ENCODE measurements at places on chromosomes 7 and 10. TPM values are rescaled to one million over a fixed set of nuclear protein-coding genes. Genes with fewer than 3 reads are reported as not detected.

GRCh38 chr7:93544691-93545090 is 29.8 kb downstream of the CALCR start:
- peak; percentile 26 for DNase-seq

DNA sequence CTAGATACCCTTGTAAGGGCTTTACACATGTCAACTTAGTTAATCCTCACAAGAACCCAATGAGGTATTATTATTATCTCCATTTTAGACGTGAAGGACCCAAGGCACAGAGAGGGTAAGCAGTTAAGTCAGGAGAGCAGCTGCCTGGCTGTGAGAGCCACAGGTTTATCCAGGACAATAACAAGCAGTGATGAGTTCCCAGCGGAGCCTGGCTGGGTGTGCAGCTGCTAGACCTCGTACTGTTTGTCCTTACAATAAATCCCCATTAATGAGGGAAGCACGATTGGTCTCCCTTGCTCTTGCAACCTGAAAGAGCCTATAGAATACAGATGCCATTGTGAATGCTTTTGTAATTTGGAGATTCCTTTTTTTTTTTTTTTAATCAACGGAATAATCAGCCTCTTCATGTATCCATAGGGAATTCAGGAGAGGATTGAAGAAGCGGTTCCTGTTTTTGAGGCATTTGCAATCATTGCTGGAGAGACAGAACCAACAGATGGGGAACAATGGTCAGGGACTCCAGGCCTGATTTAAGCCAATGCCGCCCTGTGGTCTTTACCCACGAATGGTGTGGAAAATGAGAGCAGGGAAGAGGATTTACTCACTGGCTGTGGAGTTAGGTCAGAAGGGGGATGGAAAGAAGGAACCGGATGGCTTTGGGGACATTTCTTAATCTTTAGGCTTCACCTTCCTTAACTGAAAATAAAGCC is 12.3 kb upstream of the ASB4 start:
- no peak for DNase-seq

- DNase-seq: no peak
Measured at GRCh38 chr10:124997771-124998623, 56.1 kb downstream of the ZRANB1 start.

DNA sequence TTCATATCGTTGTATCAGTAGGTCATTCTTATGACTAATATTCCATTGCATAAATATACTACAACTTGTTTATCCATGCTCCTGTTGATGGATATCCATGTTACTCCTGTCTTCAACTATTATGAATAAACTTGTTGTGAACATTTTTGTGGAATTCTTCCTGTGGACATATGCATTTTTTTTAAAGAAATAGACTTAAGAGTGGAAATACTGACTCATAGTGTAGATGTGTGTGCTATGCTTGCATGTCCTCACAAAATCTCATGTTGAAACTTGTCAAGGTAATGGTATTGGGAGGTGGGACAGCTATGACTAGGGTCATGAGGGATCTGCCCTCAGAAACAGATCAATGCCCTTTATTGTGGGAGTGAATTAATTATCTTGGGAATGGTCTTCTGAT is 240.5 kb upstream of the PRSS58 start:
- no peak for DNase-seq

DNA sequence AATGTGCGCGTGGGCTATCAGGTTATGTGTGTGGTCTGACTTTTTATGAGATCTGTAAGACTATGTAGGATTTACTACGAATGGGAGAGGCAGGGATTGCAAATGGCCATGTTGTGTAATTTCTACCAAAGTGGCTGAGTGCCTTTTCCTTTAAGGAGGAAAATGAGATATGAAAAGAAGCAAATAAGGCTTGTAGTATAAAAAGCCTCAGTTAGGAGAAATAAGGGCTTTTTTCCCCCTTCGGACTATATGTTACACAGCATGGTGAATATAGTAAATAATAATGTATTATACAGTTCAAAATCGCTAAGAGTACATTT is 447 bp upstream of the GPAM start:
- DNase-seq: no peak

- DNase-seq: no peak
Measured at GRCh38 chr7:158948376-158948775, 92.0 kb downstream of the DYNC2I1 start.

DNA sequence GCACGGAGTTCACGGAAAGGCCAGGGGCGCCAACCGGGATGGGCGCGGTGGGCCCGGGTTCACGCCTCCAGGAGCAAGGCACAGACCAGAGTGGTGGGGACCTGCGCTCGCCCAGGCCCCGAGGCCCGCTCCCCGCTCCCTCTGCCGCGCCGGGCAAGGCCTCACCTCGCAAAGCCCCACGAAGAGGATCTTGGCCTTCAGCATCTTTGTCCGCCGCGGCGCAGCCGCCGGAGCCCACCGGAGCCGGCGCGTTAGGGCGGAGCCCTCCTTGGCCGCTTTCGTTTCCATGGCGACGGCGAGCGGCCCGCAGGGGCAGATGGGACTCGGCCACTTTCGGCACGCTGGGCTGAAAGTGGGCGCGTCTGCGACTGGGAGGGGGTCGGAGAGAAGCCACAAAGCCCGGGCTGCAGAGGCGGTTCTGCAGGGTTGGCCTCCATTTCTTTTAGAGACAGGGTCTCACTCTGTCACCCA is 944.4 kb upstream of the ZNF722 start:
- DNase-seq: no peak

DNA sequence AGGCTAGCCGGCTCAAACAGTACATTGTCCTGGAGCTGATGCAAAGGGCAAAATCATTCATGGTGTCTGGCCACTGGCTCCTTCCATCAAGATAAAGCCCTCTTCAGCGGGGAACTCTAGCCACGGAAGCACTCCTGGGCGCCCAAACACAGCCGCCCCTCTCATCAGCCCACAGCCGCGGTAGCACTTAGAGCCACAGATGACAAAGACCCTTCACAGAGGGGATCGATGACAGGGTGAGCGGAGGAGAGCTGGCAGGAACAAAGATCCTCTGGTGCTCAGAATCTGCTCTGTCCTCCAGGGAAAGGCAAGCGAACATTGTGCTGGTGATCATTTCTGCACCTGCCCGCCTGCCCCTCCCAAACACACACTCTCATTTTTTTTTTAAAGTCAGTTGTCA is 222.2 kb upstream of the NRP1 start:
- no peak for DNase-seq

- DNase-seq: no peak
Measured at GRCh38 chr10:50392426-50392825, 141.1 kb upstream of the ASAH2 start.

- peak; percentile 45 for DNase-seq
Measured at GRCh38 chr7:132333301-132333700, 243.0 kb downstream of the PLXNA4 start.

Gene ZNRF2
- total RNA-seq: 9.2 TPM

Gene OR2A5
- total RNA-seq: not detected

Gene ELOVL3
- total RNA-seq: not detected

Gene TDRD1
- not detected for total RNA-seq

Gene HSPB1
- 1.2 TPM for total RNA-seq

Gene GIMAP5
- total RNA-seq: 1.2 TPM

All from HT1080 (cell line).